ENCODE measurements at places on chromosomes 12 and 14.

GRCh38 chr12:15044471-15044870, 71.6 kb downstream of the PDE6H start:
- no peak for DNase-seq

GRCh38 chr14:74563233-74563585, 48.8 kb downstream of the LTBP2 start:
- no peak for DNase-seq

DNA sequence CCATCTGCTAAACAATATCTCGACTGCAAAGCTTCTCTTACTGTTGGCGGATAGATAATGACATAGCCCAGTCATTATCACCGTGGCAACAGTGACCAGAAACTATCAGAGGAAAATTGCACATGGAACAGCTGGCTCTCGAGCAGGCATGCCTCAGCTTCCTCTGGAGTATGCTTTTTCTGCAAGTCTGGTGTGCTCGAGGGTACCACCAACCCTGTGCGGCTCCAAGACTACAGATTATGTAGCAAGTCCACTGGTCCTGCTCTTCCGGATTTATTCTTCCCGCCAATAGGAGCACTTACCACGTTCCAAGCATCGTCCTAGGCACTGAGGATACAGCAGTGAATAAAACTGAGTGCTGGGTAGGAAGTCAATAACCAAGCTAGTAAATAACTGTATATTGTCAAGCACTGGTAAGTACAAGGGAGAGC, 1.4 kb upstream of the GLRX5 start:
- DNase-seq, result no peak

GRCh38 chr14:24113379-24113800, 1.2 kb upstream of the DCAF11 start:
- no peak for DNase-seq

GRCh38 chr14:91256661-91257060, 12.2 kb upstream of the GPR68 start:
- no peak for DNase-seq

DNA sequence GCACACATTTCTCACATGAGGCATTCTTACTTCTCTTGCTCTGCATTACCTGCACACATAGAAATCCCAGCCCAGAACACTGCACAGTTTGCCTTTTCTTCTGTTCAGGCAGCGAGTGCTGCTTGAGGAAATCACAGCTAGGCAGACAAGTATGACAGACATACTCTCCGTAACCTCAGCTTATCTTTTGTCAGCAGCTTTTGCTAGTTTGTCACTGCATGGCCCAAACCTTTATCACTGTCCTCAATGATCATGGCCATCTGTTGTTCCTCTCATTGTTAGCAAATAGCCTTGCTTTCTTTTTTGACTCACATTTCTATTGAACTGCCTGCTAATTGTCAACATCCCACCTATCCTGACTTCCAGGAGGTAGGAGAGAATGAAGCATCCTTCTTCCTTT, 5.3 kb downstream of the ZNF10 start:
- no peak for DNase-seq

DNA sequence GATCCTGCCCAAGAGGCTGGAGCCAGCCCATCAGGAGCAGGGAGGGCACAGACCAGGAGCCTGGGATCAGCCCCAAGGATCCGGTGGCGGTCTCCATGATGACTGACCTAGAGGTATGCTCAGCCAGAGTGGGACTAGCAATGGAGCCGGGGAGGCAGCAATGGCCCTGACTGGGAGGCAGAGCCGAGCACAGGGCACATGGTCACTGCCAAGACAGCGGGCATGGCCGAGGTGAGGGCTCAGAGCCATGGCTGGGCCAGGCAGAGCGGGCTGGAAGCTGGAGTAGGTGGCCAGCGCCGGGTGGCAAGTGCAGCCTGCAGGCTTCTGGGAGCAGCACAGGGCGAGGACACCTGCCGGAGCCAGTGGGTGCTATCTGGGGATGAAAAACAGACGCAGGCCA, 259.3 kb downstream of the BCL11B start:
- DNase-seq, result no peak

Data from activated CD4-positive, alpha-beta T cell treated with anti-CD3 and anti-CD28 coated beads, Interleukin-2, amount 50 U/mL, for 1 hour (primary cell).